ENCODE measurements at places on chromosomes 7 and 10.

DNA sequence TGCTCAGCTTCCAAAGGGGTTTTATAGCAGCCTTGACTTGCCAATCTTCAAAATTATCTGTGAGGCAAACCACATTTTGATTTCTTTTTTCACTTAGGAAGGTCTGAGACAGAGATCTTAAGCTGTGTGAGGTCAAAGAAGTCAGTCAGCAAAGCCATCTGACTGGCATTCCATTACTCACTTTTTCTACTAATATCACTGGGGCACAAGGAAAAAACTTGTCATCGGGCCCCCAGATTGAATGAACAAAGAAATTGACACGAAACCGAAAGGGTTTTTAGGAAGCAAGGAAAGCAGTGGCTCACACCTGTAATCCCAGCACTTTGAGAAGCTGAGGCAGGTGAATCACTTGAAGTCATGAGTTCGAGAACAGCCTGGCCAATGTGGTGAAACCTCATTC, 78.5 kb upstream of the FRMD4A start:
- DNase-seq: no peak

DNA sequence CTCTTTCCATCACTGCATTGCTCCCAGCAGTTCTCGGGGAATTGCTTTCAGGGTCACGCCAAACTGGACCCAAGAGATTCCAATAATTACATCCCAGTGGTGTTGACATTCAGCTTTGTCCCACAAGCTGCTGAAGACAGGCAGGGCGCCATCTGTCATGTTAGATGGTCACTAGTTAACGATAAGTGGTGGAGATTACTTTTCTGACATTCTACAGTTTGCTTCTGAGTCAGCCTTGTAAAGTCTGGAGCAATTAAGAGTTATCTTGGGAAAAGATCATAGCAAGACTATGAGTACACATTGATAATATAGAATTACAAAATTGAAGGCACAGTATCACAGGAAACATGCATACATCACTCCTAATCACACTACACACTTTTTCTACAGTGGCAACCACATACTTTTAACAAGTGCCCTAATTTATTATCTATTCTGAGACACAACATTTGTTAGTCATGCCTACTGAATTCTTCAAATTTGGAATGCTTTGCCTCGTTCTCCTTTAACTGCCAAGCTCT, 41.9 kb downstream of the SEMA3C start:
- no peak for DNase-seq

GRCh38 chr7:80671744-80672143, 33.3 kb downstream of the CD36 start:
- DNase-seq: no peak

DNA sequence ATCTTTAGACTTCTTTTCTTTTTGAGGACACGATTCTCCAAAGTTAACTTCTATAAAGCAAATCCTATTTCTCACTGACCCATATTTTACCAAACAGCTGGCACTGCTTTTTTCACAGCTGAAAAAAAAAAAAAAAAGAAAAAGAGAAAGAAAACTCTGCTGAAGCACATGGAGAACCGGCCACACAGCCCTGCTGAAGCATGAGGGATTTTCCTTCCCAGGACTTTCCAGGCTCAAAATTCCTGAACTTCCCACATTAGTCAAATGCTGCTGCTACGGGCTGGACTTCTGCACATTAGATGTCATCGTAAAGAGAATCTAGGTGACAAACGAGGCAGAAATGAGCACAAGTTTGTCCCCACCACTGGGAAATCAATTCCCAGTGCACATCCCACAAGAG, 25.2 kb downstream of the HIPK2 start:
- DNase-seq: no peak

DNA sequence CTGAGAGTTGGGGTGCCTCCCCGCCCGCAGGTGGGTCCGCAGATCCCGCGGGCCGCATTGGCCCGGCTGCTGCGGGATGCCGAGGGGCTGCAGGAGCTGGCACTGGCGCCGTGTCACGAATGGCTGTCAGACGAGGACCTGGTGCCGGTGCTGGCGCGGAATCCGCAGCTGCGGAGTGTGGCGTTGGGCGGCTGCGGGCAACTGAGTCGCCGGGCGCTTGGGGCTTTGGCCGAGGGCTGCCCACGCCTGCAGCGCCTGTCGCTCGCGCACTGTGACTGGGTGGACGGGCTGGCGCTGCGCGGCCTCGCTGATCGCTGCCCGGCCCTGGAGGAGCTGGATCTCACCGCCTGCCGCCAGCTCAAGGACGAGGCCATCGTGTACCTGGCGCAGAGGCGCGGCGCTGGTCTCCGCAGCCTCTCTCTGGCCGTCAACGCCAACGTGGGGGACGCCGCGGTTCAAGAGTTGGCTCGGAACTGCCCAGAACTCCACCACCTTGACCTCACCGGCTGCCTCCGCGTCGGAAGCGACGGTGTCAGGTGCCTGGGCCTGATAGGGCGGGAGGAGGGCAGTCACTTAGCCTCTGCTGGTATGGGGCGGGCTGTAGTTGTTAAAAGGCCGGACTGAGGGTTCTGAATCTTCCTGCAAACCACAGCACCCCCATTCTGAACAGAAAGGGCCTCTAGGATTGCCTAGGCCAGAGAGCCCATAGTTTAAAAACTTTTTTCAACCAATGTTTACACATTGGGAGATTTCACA, 1.3 kb downstream of the FBXL15 start:
- no peak for DNase-seq

DNA sequence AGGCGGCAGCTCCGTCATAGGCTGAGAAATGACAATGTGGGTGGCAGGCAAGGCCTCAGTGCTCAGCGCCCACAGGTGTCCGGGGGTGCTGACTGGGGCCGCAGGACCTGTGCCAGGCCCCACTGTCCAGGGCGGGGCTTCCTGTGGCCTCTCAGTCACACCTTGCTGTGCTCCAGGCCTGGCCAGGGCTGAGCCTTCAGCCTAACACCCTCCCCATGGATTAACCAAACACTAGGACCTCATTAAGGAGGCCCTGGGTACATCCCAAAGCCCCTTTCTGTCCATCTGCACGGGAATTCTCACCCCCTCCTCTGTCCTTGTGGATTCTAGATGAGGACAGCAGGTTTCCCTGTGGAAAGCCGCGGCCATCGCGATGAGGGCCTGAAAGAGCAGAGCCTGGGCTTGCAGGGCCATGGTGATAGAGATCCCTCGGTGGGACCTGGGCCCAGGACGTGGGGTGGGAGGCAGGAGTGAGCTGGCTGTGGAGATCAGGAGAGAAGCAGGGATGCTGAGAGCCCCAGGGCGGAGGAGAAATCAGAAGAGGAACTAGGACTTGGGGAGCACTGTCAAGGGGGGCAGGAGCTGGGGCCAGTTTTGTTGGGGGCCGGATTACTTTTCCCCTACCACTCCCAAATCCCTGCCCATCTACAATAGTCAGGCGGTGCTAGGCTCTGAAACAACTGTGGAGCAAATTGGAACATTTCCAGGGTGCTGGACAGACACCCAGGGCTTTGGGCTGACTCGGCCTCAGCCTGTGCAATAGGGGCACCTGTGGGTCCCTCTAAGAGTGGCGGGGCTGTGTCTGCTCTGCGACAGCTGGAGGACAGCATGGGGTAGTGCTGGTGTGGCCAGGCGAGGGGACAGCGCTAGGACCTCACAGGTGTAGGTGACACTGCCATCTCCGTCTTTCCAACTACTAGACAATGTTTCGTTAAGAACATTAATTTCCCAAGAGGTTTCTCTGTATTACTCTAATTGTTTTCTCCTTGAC, 23.3 kb upstream of the MNX1 start:
- no peak for DNase-seq

- DNase-seq: no peak
Observed at GRCh38 chr10:14839305-14839695, 1.2 kb downstream of the HSPA14 start.

GRCh38 chr10:102268375-102268888, 23.1 kb downstream of the GBF1 start:
- no peak for DNase-seq

- no peak for DNase-seq
Observed at GRCh38 chr10:77075926-77076325, 561.7 kb downstream of the KCNMA1 start.

- no peak for DNase-seq
Observed at GRCh38 chr10:21534604-21535493, 817 bp downstream of the MLLT10 start.

- no peak for DNase-seq
Observed at GRCh38 chr7:36635091-36635490, 89.2 kb downstream of the AOAH start.

DNA sequence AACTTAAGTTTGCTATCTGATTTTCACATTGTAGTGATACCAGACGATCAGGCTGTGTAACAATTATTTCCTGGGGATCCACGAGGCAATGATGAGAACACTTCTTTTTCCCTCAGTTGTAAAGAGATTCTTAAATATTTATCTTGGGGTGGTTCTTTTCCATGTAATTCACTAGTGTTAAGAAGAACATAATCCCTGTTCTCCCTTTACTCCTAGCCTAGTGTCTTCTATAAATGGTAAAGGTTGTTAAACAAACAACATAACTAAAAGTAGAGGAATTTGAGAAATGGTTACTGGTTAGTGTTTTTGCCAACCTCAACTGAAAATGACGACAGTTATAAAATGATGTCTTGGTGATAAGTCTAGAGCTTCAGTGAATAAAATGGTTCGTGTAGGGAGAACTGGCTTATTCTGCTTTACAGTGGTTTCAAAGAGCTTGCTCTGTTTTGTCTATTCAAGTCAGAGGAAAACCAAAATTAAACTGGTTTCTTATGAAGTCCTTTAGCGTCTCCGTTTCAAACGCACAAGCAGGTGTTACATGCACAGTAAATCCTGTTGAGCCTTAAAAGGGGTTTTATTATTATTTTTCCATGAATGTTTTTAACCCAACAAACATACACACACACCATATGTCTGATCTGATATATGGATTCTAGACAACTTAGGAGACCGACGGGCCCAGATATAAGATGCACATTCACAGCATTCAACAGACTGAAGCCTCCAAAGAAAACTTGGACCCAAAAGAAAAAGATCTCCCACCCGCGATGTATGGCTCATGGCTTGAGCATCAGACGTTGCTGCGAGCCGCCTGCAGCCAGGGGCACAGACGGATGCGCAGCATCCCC, 1.1 kb downstream of the TBX20 start:
- no peak for DNase-seq

GRCh38 chr7:95001258-95001657, 93.9 kb downstream of the PPP1R9A start:
- no peak for DNase-seq

- no peak for DNase-seq
Observed at GRCh38 chr10:33382921-33383713, 48.6 kb upstream of the NRP1 start.

- no peak for DNase-seq
Observed at GRCh38 chr7:26375726-26376174, 84.1 kb downstream of the SNX10 start.

- DNase-seq: no peak
Observed at GRCh38 chr7:74115326-74115725, 31.7 kb downstream of the LIMK1 start.

DNA sequence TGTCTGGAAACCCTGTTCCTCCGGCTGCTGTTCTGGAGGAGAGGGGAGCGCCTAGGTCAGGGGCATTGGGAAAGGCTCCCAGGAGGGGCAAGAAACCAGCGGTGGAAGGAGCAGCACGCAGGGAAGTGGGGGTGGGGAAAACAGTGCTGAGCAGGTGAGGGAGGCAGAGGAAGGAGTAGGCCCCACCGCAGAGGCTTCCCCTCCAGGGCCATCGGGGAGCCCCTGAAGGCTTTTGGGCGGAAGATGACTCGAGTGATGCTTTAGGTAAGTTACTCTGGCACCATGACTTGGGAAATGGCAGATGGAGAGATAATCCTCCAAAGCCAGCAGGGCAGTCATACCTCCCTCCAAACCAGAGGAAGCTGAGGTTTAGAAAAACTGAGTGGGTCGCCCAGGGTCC, 106.5 kb upstream of the ANLN start:
- no peak for DNase-seq

DNA sequence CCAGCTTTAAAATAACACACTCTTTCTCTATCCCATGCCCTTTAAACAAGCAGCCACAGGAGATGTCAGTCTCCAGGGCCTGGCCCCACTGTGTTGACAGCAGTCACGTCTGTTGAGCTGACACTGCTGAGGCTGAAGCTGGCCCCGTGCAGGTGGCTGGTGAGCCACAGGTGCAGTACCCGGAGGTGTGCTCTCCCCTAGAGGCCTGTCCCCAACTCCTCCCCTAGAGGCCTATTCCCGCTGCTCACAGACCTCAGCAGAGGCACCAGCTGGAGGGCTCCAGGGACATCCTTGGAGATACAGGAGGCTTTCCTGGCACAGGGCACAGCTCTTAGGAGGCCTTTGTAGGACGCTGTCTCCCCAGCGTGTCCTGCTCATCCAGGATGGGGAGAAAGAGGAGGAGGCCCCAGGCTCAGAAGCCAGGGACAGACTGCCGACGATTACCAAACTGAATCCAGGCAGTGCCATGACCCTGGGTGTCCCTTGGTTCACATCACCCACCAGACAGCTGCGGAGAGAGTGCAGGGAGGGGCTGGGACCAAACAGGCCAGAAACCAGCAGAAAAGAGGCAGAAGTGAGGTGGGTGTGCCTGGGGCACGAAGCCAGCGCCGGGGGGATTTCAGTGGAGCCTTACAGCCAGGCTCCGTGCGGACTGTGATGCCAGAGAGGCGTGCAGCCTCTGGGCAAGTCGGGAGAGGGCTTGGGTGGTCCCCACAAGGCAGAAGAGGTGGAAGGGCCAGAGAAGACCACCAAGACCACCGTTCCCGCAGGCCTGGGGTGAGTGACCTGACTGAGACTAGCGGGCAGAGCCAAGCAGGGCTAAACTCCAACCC, 18.5 kb upstream of the TTYH3 start:
- DNase-seq: no peak

DNA sequence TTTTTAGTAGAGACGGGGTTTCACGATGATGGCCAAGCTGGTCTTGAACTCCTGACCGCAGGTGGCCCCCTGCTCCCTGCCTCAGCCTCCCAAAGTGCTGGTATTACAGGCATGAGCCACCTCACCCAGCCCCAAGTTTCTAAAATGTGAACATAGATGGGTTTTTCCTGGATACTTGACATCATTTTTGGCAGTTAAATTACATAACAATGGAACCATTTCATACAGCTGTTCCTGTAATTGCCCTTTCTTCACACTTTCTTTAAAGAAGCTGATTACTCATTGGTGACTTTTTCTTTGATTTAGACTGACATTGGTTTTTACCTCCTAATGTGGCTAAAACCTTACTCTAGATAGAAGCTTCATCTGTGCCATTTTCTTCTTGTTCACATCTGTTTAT, 5.9 kb downstream of the ZKSCAN1 start:
- DNase-seq: no peak

DNA sequence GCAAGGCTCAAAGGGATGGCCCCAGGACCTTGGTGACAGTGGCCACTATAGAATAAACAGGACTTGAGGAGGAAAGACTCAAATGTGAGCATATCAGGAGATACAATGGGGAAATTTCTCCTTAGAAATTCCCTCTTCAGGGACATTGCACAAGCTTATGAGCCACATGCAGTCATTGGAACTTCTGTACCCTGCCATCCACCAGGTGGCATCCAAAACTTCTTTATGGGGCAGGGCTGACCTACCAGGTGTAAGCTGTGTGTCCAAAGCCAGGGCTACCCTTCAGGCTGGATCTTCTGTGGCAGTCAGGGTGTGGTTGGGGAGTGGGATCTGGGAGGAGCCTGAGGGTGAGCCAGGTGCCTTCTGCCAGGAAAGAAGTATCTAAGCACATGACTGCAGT, 36.6 kb upstream of the LRRC18 start:
- DNase-seq: no peak

Measured in NK-92 treated with Interleukin-12 subunit alpha and Interleukin-12 subunit beta, amount 100 ng/mL, for 24 hours (cell line).